DMS153 (cell line): ENCODE measurements at places on chromosomes 5 and 9.

DNA sequence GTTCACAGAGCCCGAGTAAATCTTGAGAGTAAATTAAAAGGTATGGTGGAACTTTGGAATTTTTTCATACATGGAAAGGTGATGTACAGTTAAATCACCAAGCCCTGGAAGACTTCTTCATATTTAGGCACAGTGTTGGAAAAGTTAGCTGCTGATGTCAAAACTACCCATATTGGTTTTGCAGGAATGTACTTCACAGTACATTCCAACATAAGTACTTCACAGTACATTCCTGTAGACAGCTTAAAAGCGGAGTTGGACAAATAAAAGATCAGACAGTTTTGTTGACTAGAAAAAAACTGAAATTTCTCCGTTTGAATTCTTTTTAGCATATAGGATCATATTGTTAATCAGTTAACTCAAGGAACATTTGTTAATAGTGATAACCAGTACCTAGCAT lies 1.8 kb downstream of the RANBP17 start:
- no peak for DNase-seq

- no peak for DNase-seq
Observed at GRCh38 chr9:104269996-104270963, 176.2 kb downstream of the SMC2 start.

- DNase-seq = no peak
Observed at GRCh38 chr5:102529031-102529430, 30.2 kb upstream of the SLCO6A1 start.

GRCh38 chr5:77770293-77771005 lies 5.7 kb downstream of the TBCA start:
- no peak for DNase-seq

GRCh38 chr5:128965638-128966302 lies 482 bp downstream of the SLC27A6 start:
- DNase-seq = no peak

GRCh38 chr5:170533383-170533782 lies 29.6 kb downstream of the KCNIP1 start:
- no peak for DNase-seq

DNA sequence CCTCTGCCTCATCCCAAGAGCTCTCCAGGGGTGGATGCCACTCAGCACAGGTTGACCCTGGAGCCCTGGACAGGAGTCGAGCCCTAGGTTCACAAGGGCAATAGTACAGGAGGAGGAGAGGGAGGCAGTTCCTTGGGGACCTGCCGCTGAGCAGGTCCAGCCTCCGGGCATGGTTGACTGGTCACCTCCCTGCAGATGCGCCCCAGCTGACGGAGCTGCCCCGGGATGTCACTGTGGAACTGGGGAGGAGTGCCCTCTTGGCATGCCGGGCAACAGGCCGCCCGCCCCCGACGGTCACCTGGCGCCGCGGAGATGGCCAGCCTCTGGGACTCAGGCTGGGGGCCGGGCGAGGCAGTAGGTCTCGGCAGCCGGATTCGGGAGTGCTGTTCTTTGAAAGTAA lies 53.7 kb downstream of the HMCN2 start:
- no peak for DNase-seq

- DNase-seq = no peak
Observed at GRCh38 chr5:179585941-179586401, 35.6 kb downstream of the RUFY1 start.

DNA sequence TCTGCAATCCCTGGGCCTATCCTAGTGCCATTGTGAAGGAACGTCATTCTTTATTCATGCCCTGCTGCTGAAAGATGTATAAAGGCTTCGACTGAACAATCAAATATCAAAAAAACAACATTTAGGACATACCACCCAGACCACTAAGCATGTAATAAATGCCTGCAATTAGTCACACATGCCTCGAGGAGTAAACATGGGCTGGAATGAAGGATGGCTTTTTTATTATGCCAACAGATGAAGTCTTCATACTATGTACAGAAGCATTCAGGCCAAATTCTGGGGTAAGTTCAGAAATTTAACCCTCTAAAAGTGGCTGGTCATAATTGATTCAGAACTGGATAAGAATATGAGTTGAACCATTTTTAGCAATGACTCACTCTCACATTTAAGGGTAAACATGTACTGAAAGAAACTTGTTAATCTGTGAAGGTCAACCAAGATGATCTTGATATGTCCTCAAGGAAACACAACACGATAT lies 38.1 kb downstream of the FAM240B start:
- DNase-seq = no peak
